ENCODE measurements at places on chromosomes 4 and X.

DNA sequence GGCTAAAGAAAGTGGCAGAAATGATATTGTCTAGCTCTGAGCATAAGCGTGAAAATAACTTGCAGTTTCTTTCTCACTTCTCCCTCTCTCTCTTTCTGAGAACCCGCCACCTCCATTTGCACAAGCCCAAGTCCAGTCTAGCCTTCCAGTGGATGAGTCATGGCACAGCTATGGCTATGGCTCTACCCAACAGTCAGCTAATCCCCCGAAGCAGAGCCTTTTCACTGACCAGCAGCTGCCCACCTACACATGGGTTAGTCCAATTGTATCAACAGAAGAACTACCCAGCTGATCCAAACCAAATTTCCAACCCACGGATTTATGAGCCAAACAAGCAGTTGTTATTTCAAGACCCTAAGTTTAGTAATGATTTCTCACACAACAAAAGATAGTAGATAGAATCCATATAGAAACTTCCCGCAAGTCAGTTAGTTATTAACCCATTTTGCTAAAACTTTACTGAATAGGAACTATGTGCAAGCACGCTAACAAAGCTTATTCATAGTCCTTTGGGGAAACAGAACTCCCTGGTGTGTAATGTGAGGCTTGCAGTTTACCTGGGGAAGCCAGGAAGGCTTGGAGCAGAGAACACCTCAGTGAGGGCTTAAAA lies 282.3 kb downstream of the INPP4B start:
- DNase-seq, result no peak

GRCh38 chr4:156242390-156242789 lies 288.7 kb upstream of the CTSO start:
- DNase-seq, result no peak

DNA sequence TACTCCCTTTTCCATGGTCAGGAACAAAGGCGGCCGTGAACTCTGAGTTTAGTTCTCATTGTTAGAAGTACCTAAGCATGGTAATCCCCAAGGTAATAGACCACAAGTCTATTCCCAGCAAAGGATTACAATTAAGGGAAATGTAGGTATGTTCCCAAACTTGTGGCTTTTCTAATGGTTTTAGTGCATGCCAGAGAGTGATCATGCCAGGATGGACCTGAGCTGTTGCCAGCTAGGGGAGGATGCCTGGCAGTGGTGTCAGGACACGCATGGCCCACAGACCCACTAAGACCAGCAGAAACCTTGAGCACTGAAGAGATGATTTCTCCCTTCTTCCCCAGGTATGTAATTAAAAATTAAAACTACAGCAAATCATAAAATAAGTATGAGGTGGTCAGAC lies 60.8 kb downstream of the COQ2 start:
- no peak for DNase-seq

GRCh38 chr4:16226816-16227461 lies 668 bp upstream of the TAPT1 start:
- DNase-seq, result no peak

- no peak for DNase-seq
These were observed 13.4 kb downstream of the CTBP1 start for GRCh38 chr4:1235381-1236102.

- no peak for DNase-seq
These were observed 35.7 kb upstream of the BMP15 start for GRCh38 chrX:50874876-50875275.

GRCh38 chrX:75181721-75182120 lies 25.6 kb upstream of the ABCB7 start:
- no peak for DNase-seq

GRCh38 chr4:25667931-25668557 lies 12.4 kb downstream of the SLC34A2 start:
- DNase-seq, result no peak
